ENCODE measurements at places on chromosomes 5 and 9. TPM values are rescaled to one million over a fixed set of nuclear protein-coding genes. Genes with fewer than 3 reads are reported as not detected.

- DNase-seq = no peak
Observed at GRCh38 chr9:77965445-77966123, 66.0 kb downstream of the GNAQ start.

DNA sequence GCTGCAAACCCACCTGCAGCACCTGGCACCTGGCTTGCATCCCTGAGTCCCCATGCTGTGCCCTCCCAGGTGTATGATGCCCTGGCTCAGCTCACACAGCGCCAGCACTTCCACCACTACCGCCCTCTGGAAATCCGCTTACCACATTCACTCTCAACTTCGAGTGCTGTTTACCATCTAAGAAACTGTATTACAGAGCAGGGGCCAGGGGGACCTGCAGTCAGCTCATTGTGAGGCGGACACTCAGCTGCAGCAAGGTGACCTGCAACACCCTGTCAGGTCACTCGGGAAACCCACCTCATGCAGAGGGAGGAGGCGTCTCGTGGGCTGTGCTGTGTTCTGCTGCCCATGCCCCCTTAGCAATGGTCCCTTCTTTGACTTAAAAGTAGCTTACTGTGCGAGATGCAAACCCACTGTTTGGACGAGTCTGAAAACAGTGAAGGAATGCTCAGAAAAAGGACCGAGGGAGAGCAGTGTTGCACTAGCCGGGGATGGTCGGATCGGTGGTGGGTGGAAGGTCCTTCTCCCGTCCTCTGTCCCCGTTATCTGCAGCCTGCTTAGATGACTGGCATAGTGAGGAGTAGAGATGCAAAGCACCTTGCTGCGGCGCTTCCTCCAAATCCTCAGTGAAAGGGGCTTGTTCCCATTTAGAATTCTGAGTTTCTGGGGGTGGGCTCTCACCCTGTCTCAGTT, 55.2 kb upstream of the CTSL start:
- DNase-seq = no peak

DNA sequence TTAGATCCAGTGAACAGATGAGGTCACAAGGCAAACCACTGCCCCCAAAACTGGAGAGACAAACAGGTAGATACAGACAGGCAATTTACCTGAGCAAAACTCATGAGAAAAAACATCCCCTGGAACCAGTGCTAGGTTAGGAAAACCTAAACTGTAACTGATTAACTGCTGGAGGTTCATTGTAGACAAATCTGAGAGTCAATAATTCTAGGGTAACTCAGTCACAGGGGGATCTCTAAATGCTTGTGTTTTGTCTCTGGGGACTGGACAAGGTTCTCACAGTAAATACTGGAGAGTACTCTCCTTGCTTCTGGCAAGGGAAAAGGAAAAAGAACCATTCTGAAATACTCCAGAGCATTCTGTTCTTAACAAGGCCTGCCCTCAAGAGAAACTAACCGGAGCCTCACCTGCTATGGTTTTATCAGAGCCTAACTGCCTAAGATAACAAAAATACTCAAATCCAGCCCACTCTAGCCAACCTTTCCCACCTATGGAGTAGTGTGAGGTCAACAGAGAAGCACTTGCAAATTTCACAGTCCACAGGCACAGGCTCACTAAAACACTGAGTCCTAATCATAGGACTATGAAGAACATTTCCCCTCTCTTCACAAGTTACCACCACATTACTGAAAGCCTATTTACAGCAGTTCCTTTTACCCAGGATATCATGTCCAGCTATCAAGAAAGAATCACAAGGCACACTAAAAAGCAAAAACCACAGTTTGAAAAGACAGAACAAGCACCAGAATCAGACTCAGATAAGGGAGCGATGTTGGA, 139.9 kb upstream of the ACOT12 start:
- DNase-seq = no peak

- DNase-seq = no peak
Observed at GRCh38 chr9:98903961-98904411, 39.7 kb upstream of the COL15A1 start.

The LHX2 gene
- 73.0 TPM for total RNA-seq

The NR4A3 gene
- total RNA-seq = 3.7 TPM

GRCh38 chr9:69757996-69758675, 1.7 kb downstream of the PTAR1 start:
- DNase-seq = no peak

The PLEKHG4B gene
- 3.7 TPM for total RNA-seq

DNA sequence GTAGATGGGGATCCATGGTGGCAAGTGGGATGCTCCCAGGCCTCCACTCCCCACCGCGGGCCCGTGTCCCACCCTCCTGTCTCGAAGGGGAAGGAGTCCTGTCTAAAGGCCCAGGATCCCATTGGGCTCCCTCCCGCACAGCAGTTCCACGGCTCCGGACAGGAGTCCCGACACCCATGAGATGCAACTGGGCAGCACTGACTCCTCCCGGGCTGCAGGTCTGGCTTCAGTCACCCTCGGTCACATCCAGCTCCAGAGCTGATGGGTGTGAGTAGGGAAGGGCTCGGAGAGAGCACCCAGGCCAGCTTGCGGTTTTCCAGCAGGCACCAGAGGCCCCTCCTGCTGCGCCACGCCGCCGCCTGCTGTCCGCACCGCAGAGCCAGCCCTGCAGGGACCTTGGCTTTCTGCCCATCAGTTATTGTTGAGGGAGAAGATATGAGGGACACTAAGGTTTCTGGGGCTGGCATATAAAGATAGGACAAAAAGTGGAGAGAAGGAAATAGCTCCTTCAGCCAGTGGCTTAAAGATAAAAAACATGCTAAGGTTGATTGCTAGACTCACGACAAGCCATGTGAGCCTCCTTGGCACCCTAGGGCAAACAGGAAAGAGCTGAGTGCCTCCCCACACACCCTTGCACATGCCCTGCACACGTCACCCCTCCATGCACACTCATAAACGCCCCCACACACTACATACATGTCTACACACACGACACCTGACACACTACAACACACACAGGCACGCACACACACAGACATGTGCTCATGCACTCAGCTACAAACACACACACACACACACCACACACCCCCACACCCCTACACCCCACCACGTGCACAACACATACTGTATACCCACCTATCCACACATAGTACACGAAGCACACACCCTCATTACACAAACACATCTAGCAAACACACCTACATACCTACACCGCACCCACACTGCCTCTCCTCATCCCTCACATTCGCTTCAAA, 79.0 kb downstream of the AK8 start:
- DNase-seq = no peak

The OR1J2 gene
- total RNA-seq = not detected

The MOB3B gene
- 2.9 TPM for total RNA-seq

- DNase-seq = no peak
Observed at GRCh38 chr5:158435161-158435616, 576.2 kb upstream of the CLINT1 start.

DNA sequence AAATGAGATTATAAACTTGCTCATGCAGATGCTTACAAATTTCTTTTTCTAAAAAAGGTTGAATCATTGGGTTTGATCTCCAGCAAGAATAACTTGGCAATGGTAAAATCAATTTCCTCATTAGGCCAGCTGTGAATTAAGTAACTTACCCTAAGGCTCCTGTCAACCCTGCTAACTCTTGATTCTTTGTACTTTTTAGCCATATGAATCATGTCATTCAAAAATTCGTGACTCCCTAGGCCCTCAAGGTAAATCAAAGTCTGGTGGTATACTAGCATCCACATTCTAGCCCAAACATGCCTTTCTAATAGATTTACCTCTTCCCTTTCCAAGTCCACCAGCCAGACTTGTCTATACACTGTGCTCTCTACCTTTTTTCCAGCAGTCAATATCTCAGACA, 420.8 kb upstream of the BRINP1 start:
- DNase-seq = no peak

The PRR7 gene
- 12.2 TPM for total RNA-seq

GRCh38 chr5:73786043-73786831, 160.2 kb downstream of the ARHGEF28 start:
- DNase-seq = no peak

DNA sequence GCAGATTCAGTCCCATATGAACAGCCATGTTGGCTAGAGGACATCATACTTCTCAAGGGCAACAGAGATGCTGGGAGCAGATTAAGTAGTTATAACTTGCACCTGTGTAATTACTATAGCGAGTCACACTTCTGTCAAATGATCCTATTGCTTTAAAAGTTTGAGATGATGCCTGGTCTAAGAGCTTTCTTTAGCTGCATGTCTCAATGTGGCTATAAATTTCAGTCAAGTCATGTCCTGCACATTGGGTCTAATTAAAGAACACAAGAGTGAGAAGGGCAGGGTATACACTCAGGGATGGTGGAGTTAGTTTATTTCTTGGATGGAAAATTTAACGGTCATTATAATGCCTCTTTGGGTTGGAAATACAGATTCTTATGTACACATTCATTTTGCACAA, 557.3 kb downstream of the RAB3C start:
- no peak for DNase-seq

DNA sequence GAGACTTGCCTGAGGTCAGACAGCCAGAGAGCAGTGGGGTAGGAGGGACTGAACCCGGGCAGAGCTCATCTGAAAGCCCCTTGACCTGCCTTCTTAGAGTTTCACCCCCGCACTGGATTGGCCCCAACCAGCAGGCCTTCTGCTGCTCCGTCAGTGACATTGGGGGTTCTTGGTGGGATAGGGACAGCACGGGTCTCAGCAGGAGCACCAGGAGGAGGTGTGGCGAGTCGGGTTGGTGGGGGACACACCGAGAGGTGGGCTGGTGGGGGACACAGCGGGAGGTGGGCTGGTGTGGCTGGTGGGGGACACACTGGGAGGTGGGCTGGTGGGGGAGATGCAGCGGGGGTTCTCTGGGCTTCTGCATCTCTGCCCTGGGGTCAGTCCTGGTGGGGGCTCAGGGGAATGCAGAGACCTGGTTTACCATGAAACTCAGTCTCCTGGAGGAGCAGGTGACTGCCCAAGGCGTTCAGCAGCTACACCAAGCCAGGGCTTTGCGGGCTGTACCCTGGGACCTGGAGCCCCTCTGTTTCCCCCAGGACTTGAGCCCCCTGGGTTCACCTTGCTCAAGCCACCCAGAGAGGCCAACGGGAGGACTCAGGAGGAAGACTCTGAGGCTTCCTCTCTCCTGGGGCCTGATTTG, 28.1 kb upstream of the RNU6ATAC start:
- DNase-seq = no peak

- peak; percentile 51 for DNase-seq
Observed at GRCh38 chr5:159156426-159157238, 52.7 kb downstream of the RNF145 start.

DNA sequence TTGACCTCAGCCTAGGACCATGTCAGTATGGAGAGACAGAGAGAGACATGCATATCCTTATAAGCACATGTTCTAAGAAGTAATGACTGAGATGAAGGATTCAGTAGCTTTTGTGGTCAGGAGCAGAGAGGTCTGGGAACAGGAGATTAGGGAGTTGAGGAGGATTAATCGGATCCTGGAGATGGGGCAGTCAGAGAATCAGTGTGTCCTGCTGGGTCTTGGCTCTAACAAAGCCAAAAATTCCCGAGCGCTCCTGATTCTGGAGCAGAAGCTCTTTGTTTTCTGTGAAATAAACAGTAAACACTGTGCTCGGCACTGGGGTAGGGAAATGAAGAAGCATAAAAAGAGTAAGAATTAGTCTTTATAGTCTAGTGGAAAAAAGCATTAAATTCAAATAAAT, 520.0 kb upstream of the CLINT1 start:
- DNase-seq = no peak

DNA sequence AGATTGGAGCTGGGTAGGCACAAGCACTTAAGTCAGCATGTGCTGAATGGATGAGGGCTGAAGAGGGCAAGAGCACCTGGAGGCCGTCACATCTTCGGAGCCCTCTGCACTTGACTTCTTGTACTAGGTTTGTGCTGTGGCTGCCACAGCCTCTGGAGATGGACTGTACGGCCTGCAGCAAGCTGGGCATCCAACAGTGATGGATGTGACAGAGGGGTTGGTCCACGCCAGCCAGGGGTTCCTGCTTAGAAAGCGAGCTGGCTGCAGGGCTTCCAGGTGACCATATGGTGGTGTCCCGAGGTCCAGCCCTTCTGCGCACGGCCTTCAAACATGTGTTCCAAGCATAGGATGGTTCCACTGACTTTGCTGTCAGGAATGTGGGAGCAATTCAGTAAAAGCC, 65.1 kb upstream of the PHYKPL start:
- DNase-seq = no peak

DNA sequence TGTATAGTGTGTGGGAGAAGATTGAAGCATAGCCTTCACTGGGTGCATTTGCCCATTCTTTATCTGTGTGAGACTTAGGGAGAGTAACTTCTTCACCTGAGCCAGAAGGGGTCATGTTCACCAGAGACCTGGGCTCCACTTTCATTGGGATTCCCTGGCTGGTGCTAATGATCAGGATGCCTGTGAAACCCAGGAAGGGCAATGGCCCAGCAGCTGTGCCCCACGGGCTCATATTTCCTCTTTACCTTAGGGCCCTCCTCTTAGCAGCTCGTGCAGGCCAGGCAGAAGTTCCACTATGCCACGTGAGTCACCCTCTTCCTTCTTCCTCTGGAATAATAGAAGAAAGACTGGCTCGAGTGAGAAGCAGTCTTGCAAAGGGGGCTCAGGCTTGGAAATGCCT, 5.0 kb downstream of the PPARGC1B start:
- DNase-seq = no peak

The NUTM2F gene
- total RNA-seq = not detected

DNA sequence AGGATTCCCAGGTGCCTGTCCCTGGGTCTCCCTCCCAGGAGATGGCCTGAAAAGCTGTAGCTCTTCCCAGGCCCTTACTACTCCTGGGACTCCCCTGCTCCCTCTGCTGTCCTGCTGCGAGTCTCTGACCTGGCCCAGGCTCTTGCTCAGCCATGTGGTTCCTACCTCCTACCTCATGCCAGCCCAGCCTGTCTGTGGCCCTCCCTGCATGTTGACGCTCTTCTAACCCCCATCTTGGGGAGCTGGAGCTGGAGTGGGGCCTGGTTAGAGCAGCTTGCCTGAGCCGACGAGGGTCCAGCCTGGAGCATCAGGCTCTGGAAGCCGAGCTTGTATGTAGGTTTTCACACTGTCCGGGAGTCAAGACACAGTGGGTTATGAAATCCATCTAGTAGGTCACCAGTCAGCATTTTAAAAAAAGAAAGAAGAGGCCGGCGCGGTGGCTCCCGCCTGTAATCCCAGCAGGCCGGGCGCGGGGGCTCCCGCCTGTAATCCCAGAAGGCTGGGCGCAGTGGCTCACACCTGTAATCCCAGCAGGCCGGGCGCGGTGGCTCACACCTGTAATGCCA, 244.4 kb downstream of the FANCC start:
- no peak for DNase-seq

- no peak for DNase-seq
Observed at GRCh38 chr9:82255481-82256176, 267.1 kb downstream of the SPATA31D1 start.

- no peak for DNase-seq
Observed at GRCh38 chr5:1523480-1523792, 324 bp downstream of the LPCAT1 start.

GRCh38 chr5:50744776-50745175, 78.3 kb downstream of the PARP8 start:
- no peak for DNase-seq

The LECT2 gene
- total RNA-seq = not detected

GRCh38 chr5:64462391-64462790, 43.4 kb upstream of the RGS7BP start:
- DNase-seq = no peak

- DNase-seq = no peak
Observed at GRCh38 chr9:112552229-112553056, 65.8 kb downstream of the KIAA1958 start.

GRCh38 chr5:59021837-59022514, 439.1 kb downstream of the RAB3C start:
- DNase-seq = no peak

The DMRTA1 gene
- total RNA-seq = 0.41 TPM
